Activated gamma-delta T cell (primary cell): ENCODE measurements at places on chromosomes 7 and 10.

DNA sequence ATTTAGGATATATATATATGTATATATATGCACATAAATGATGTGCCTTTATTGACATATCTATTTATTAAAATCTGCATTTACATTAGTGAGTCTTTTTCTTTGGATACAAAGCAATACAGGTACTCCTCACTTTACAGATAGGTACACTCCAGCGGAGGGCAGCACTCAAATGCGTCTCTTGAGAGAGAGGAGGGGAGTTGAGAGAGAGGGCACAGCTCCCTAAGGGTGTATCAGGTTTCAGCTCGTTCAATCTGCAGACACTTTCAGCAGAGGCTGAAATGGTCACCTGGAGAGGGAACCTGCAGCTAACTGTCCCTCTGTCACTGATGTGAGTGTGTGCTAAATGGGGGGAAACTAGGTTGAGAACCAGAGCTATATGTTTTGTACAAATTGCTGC lies 21.5 kb downstream of the C10orf53 start:
- no peak for DNase-seq

DNA sequence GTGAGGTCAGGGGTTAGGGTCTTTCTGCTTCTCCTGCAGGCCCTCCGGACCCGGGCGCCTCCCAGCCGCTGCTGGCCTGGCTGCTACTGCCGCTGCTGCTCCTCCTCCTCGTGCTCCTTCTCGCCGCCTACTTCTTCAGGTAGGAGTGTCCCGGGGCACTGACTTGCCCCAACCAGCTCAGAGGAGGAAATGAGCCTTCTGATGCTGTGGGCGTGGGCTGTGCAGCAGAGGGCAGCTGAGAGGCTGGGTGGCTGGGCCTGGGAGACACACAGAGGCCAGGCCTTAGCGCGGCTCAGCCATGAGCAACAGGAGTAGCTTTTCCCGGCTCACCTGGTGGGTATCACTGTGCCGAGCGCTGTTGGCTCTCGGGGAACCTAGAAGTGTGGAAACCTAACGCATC lies 78.9 kb downstream of the MKI67 start:
- DNase-seq = peak; percentile 51

DNA sequence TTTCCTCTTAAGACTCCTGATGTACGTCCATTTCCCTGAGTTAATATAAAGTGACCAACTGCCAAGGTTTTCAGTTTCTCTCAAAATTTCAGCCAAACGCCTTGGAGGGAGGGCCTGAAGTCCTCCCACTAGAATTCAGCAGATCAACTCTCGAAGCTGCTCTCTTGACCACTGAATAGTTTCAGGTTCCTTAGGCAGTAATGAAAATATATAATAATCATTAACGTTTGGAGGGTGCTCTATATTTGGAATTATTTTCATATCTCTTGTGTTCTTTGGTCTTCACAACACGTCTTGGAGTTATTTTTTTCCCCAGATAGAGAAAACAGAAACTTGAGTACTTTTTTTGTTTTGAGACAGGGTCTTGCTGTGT lies 123.6 kb upstream of the SFMBT2 start:
- DNase-seq = no peak

DNA sequence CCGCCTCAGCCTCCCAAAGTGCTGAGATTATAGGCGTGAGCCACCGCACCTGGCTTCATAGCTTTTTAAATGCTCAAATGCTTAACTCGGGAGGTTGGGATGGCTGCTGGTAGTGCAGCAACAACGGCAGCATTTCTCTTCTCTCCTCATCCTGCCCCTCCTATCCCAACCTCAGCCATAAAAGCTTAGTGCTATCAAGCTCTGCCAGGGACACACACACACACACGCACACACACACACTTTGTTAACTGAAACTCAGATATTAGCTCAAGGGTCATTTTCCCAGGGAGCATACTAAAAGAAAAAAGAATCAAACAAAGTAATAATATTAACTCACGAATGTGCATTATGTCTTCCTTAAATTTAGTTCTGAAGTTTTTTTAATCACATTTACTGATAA lies 63.0 kb upstream of the HPS1 start:
- DNase-seq = no peak

GRCh38 chr7:157004521-157005455 lies 5.7 kb downstream of the MNX1 start:
- no peak for DNase-seq

DNA sequence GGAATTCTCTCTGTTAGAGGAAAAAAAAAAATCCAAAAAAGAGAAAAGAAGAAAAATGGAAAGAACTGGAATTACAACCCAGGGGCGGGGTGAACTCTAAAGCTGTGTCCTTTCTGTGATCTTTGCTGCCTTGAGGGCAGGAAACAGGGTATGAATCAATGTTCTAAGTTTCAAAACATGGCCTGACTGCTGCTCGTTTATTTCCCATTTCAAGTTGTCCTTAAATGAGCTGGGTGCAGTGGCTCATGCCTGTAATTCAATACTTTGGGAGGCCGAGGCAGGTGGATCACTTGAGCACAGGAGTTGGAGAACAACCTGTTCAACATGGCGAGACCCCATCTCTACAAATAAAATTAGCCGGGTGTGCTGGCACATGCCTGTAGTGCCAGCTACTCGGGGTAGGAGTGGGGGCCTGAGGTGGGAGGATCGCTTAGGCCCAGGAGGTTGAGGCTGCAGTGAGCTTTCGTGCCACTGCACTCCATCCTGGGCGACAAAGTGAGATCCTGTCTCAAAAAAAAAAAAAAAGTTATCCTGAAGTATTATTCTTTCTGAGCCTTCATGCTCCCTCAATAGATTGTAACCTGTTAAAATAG lies 24.7 kb upstream of the TFAM start:
- no peak for DNase-seq

DNA sequence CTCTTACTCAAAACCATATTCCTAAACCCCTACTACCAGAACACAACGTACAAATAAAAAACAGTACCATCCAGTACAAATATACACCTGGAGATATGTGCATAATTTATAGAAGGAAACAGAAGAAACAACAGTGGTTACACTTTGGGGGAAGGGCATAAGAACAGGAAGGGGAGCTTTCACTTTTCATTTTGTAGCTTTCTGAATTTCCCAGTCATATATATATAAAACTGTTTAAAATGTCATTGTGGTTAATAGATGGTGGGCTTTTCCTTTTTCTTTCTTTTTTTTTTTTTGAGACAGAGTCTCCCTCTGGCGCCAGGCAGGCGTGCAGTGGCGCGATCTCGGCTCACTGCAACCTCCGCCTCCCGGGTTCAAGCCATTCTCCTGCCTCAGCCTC lies 47.2 kb downstream of the MALSU1 start:
- no peak for DNase-seq

- no peak for DNase-seq
Observed at GRCh38 chr7:98949336-98950044, 71.2 kb downstream of the TRRAP start.

- no peak for DNase-seq
Observed at GRCh38 chr10:533186-533585, 156.3 kb downstream of the DIP2C start.

- no peak for DNase-seq
Observed at GRCh38 chr7:67371429-67372305, 375.0 kb downstream of the TYW1 start.

GRCh38 chr10:84366041-84366440 lies 37.7 kb downstream of the CCSER2 start:
- DNase-seq = no peak

GRCh38 chr10:13784067-13784466 lies 197.3 kb downstream of the PRPF18 start:
- no peak for DNase-seq

- DNase-seq = no peak
Observed at GRCh38 chr10:85149766-85150165, 821.4 kb downstream of the CCSER2 start.

- no peak for DNase-seq
Observed at GRCh38 chr10:73997461-73997786, 492 bp upstream of the VCL start.

- DNase-seq = no peak
Observed at GRCh38 chr7:1397491-1398327, 61.6 kb downstream of the MICALL2 start.

- no peak for DNase-seq
Observed at GRCh38 chr7:159151231-159151630, 6.6 kb upstream of the VIPR2 start.

DNA sequence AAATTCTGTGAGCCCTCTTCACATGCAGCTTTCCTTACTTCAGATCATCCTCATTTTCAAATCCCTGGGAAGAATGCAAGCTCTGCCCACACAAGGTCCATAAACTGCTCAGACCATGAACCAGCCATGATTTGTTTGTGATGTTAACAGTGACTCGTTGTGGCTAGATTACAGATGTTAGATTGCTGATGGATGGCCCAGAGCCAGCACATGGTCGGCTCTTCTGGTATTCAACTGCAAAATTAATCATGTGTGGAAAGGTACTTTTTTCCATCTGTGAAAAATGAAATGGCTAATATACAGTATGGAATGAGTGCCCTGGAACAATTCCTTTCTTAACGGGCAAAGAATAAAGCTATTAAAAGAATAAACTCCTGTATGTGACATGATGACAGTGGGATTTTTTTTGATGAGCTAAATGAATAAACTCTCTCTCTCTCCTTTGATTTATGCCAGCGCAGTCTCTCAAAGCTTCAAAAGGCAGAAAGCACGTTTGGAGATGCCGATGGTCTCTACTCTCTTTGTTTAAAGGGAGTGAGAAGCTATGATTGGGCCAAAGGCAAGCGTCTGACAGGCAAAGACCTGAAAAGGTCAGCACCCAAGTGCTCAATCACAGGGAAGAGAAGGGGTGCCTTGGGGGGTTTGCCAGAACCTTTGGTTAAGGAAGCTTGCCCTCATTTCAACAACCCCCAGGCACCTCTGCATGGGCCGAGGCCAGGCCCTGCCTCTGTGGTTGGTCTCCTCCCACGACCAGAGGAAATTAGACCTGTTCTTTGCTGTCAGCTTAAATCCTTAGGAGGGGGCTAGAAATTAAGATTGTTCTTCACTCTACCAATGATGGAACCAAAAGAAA lies 444.0 kb upstream of the NFE2L3 start:
- no peak for DNase-seq

DNA sequence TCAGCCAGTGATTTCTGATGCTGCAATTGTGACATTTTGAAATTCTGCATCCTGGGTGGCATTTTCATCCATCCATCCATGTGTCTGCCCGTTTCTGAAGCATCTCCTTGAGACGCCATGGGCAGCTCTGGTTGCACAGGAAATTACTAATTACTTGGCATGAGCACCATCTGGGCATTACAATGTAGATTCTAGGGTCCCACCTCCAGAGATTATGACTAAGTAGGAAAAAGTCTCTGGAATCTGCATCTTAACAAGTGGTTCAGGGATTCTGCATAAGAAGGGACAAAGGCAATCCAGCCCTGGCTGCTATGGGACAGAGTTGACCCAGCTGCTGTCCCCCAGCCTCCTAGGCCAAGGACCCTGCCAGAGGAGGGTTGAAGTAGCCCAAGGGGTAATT lies 65.3 kb downstream of the CUZD1 start:
- DNase-seq = no peak

DNA sequence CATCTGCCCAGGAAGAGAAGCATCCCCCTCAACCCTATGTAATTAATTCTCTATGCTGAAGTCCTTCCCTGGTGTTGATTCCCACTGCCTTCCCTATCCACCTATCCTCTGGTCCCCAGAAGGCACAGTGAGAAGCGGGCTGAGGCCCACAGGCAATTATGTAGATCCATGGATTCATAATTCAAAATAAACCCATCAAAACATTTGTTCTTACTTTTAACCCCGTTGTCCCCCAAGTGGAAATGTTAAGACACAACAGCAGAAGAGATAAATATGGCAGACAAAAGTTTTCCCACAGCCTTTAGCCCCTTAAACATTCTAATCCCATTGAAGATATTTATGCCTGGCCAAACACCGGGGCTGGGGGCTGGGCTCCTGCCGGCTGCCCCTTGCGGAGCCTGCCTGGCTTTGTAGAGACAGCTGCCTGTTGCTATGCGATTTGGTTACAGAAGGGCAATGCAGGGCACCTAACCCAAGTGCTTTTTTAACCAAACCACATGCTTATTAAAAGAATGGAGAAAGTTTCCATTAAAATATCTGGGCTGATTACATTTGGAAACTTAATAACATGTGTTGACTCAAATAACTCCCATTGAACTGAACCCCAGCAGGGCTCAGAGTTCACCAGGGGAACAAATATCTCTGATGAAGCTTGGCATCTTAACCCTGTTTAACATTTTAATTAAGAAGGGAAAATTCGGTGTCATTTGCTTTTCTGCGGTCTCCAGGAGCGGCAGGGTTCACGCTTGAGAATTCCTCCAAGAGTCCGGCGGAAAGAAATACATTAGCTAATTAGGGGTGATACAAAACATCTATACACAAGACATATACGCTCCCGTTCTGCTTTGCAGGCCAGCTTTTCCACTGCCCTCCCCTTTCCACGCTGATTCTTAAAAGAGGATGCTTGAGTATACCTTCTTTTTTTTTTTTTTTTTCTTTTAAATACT lies 110.8 kb upstream of the FGFR2 start:
- DNase-seq = no peak

GRCh38 chr10:14150526-14150925 lies 180.2 kb downstream of the FRMD4A start:
- DNase-seq = no peak

DNA sequence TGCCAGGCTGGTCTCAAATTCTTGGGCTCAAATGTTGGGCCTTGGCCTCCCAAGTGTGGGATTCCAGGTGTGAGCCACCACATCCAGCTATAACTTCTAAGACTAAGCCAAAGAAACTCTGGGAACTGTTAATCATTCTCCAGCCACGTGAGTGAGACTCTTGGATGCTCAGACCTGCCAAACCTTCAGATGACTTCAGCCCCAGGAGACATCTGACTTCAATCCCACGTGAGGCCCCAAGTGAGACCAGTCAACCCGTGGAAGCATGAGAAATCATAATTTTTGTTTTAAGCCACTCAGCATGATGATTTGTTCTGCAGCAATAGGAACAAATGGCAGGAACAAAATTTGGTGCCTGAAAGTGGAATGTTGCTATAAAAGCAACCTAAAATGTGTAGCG lies 4.3 kb upstream of the PCBD1 start:
- no peak for DNase-seq

GRCh38 chr7:35555934-35556333 lies 139.0 kb downstream of the HERPUD2 start:
- DNase-seq = no peak

GRCh38 chr10:77186936-77187335 lies 450.7 kb downstream of the KCNMA1 start:
- no peak for DNase-seq

DNA sequence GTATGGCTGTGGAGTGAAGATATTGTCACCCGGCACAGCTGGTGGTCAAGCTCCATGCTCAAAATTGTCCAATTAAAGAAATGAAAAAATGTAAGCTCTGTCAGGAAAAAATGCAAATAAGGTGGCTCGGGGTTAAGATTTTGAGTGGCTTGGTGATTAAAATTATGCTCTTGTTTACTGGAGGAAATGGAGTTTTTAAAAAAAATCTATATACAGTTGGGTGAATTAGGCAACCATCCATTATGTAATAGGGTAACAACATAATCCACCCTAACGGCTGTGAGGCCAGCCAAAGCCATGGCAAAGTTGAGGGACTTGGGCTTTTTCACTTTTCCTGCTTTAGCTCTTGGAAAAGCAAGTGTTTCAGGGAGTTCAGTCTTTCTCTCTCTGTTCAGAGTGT lies 260.8 kb upstream of the HABP2 start:
- no peak for DNase-seq

GRCh38 chr10:30215623-30216022 lies 133.5 kb downstream of the MTPAP start:
- no peak for DNase-seq
